Myocyte (in vitro differentiated cells): ENCODE measurements at places on chromosomes 1 and 21. TPM values are rescaled to one million over a fixed set of nuclear protein-coding genes. Genes with fewer than 3 reads are reported as not detected.

GRCh38 chr1:9874959-9875635 is 35.0 kb downstream of the CTNNBIP1 start:
- DNase-seq = peak; percentile 75

GRCh38 chr1:213014642-213015041 is 1.0 kb downstream of the ANGEL2 start:
- peak; percentile 5 for DNase-seq

GRCh38 chr1:67685558-67686266 is 711 bp downstream of the GADD45A start:
- peak; percentile 57 for DNase-seq

- no peak for DNase-seq
Measured at GRCh38 chr1:158969855-158970254, 38.5 kb downstream of the PYHIN1 start.

- no peak for DNase-seq
Measured at GRCh38 chr1:152901631-152902030, 6.7 kb upstream of the IVL start.

- DNase-seq = no peak
Measured at GRCh38 chr1:200877839-200878551, 5.2 kb downstream of the GPR25 start.

DNA sequence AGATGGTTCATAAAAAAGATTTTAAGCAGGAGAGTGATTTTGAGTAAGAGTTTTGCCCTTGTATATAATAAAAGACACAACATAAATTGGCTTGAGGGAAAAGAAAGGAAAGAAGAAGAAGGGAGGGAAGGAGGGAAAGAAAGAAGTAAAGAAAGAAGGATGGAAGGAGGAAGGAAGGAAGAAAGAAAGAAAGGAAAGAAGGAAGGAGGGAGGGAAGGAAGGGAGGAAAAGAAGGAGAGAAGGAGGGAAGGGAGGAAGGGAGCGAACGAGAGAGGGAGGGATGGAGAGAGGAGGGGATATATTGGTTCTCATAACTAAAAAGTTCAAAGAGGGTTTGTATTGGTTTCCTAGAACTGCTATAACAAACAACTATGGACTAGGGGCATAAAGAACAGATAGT is 62.2 kb upstream of the PAX7 start:
- no peak for DNase-seq

DNA sequence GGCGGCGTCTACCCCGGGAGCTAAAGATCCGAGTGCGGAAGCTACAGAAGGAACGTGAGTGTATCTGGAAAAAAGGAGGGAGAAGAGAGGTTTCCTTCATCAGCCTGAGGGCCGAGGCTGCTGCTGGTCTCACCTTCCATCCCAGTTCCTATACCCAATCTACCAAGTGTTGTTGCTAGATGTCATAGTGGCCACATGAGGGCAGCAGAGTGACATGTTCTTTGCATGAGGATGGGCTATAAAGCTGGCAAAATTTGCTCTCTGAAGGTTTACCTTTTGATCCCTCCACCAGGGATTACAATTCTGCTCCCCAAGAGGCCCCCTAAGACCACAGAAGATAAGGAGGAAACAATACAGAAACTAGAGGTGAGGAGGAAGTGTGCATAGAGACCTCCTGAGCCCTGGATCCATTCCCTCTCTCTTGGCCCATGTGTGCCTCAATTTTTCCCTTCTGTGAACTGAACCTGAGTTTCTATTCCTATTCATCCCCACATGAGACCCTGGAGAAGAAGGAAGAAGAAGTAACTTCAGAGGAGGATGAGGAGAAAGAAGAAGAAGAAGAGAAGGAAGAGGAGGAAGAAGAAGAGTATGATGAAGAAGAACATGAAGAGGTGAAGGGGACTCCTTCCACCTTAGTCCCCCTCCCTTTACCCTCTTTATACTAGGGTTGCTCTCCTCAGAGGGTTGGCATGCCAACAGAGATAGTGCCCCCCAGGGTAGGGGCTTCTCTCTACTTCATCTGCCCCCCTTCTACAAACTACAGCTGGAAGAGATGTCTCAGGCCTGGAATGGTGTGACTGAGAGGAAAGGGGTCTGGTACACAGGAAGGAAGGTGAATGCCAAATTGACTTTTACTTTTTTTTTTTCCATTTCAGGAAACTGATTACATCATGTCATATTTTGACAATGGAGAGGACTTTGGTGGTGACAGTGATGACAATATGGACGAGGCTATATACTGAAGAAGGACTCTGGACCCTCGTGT is 13.3 kb downstream of the POLR3GL start:
- peak; percentile 83 for DNase-seq

DNA sequence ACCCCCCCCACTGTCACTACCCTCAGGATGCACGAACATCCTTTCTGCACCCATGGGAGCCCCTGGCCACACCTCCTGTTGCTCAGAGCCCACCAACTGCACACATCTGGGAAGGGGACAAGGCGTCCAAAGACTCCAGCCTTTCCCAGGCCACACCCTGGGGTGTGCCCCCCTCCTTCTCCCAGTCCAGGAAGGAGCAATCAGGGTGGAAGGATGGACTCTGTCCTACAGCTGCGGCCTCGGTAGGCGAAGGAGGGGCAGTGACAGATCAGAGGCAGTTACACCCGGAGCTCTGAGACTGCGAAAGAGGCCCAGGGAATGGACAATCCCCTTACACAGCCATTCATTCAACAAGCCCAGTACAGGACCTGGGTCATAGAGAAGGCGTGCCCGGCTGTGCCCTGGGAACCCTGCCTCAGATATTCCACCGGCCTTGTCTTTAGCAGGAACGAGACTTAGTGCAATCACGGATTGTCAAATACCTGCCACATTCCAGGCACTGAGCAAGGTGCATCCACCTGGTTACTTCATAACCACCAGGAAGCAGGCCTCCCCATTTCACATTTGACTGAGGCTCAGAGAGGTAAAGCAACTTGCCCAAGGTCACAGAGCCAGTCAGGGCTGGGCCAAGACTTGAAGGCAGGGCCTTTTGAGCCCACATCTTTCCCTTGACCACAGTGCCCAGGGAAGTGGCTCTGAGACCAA is 9.4 kb downstream of the HSPG2 start:
- peak; percentile 85 for DNase-seq

DNA sequence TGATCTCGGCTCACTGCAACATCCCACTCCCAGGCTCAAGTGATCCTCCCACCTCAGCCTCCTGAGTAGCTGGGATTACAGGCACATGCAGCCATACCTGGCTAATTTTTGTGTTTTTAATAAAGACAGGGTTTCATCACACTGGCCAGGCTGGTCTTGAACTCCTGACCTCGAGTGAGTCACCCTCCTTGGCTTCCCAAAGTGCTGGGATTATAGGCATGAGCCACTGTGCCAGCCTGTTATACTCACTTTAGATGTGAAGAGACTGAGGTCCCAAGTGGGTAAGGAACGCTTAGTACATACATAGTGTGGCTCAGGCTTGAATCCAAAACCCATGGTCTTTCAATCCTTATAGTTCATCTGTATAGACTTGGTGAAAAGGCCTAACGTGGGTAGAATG is 63.7 kb upstream of the EPS8L3 start:
- DNase-seq = no peak

- no peak for DNase-seq
Measured at GRCh38 chr1:58702261-58703141, 2.6 kb upstream of the MYSM1 start.

DNA sequence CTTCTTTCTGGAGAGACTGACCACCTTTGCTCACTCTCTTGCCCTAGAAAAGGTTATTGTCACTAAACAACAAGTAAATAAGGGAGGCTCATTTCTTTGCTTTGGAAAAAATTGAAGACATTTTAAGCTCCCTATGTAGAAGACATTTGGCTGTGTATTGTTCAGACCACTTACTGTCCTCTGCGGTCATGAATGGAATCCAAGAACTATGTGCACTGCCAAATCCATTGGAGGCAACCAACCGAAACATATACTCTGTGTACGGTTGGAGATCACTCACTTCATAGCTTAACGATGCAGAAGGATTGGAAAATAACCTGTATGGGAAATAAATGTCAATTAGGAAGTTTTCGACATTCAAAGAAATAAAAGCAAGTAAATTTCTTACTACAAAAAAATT is 332.8 kb downstream of the KCTD3 start:
- DNase-seq = no peak

GRCh38 chr1:38546636-38547035 is 312.9 kb downstream of the RRAGC start:
- DNase-seq = no peak

DNA sequence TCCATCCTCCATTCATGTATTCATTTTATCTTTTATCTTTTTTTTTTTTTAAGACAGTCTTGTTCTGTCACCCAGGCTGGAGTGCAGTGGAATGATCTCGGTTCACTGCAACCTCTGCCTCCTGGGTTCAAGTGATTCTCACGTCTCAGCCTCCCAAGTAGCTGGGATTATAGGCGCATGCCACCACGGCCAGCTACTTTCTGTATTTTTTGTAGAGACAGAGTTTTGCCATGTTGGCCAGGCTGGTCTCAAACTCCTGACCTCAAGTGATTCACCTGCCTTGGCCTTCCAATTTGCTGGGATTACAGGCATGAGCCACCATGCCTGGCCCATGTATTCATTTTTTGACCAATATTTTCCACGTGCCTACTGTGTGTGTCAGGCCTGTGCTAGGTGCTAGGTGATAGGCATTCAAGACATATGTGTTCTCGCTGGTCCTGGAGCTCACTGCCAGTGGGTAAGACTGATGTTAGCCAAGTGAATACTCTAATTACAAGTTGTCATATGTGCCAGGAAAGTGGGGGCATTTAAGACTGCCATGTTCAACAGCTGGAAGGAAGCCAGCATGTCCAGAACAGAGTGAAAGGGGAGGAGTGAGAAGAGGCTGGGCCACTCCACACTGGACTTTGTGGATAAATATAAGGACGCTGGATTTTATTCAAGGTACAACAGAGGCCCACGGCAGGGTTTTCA is 5.3 kb upstream of the CELSR2 start:
- DNase-seq = no peak

- no peak for DNase-seq
Measured at GRCh38 chr1:68820151-68820550, 323.3 kb upstream of the DEPDC1 start.

- DNase-seq = peak; percentile 0
Measured at GRCh38 chr1:175628548-175629317, 114.7 kb downstream of the TNR start.

- no peak for DNase-seq
Measured at GRCh38 chr1:30198795-30199403, 524.5 kb downstream of the MATN1 start.

DNA sequence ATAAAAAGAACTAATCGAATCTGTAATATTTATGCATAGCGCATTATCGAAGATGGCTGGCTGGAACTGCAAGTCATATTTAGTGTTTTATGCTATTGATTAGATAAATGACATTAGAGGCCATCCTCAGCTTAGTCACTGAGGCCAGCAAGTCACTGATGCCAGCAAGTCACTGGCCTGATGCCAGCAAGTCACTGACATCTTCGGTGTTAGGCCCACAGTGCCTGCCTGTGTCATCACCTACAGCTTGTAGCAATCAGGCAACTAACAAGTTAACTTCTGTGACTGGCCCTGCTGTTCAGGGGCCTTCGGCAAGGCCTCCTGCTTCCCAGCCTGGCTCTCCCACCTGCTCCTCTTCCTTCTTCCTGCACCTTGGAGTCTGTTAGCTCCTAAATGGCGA is 65.6 kb upstream of the SCCPDH start:
- DNase-seq = no peak

GRCh38 chr1:168287237-168287664 is 6.6 kb downstream of the TBX19 start:
- no peak for DNase-seq

DNA sequence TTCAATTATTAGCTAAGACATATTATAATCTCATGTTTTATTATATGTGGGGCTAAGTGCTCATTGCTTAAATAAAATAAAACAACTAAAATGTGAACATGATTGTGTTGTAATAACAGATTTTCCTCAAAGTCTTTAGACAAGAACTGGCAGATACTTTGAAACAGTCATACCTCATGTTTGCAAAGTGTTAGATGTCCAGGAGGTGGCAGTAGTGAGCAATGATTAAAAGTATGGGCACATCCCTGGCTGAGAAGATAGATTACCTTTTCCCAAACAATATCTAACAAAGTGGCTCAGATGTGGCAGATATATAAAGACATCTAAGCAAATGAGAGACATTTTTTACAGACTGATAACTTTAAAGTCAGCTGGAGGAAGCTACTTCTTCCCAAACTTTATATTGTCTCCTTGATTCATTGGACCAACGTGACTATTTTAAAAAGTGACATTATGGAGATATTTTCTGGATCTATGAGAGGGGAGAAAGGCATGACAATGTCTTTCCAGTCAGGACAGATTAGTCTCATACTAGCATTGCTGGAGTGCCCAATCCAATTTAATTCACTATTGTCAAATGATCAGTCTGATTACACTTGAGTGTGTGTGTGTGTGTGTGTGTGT is 269.8 kb downstream of the S1PR1 start:
- peak; percentile 67 for DNase-seq

DNA sequence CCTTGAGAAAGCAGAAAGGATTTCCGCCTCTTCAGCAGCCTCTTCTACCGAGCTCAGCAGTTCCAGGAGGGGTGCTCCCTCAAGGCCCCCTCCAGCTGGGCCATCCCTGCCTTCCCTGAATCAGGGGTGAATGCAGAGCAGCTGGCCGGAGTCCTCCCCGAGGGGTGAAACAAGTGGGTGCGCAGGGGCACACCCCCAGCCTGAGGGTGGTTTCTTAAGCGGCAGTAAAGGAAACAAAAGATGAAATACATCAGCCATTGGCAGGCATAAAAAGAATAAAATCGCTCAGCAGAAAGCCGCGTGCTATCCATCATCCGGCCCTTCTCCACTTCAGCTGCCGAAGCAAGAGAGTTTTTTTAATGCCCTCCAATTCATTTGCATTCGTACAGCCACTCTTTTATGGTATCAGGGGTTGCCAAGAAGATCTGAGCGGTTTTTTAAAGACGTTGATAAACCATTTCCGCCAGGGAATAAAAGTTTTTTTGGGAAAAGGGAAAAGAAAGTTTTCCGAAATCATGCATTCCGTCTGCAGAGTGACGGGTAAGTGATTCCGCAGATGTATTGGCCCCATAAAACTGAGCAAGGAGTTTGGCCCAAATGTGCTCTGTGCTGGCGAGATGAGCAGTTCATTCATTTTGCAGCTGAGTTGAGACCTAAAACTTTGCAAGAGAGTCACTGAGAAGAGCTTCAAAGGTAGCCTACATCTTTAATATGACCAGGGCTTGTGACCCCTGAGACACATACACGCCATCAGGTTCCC is 73.7 kb upstream of the ZC3H12A start:
- no peak for DNase-seq

GRCh38 chr1:145690587-145691558 is 16.3 kb downstream of the PDZK1 start:
- peak; percentile 89 for DNase-seq

GRCh38 chr1:209403921-209404320 is 179.6 kb upstream of the CAMK1G start:
- DNase-seq = no peak

GRCh38 chr1:79376106-79376505 is 369.6 kb upstream of the ADGRL4 start:
- DNase-seq = no peak

DNA sequence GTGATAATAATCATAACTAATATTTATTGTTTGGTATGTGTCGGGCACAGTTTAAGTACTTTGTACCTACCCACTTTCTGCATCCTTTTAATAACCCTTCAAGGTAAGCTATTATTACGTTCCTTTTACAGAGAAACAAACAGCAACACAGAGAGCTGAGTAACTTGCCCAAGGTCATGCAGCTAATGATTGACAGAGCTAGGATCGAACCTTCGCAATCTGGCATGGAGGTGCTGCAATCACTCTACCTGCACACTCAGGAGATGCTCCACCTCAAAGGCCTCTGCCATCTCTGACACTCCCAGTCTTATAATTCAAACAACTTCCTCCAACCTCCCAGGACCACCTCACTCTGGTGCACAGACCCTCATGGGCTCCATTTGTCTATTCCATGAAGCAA is 137.2 kb downstream of the DMRTA2 start:
- DNase-seq = no peak

CD1E gene
- total RNA-seq = not detected in 2 replicates

TMEM81 gene
- 2.3 and 2.5 TPM in 2 replicates for total RNA-seq

DMBX1 gene
- total RNA-seq = not detected in 2 replicates
